ENCODE measurements at places on chromosomes 12 and 14. TPM values are rescaled to one million over a fixed set of nuclear protein-coding genes. Genes with fewer than 3 reads are reported as not detected.

Gene VASH1
- total RNA-seq, result 10.9 TPM

Gene CCDC38
- total RNA-seq, result 0.07 TPM

Gene HELB
- 10.2 TPM for total RNA-seq

Gene MOAP1
- total RNA-seq, result 16.7 TPM

Gene GNS
- total RNA-seq, result 24.7 TPM

Gene KLHDC2
- 38.7 TPM for total RNA-seq

All from WTC11 (cell line).